GM13976 (cell line): ENCODE measurements at places on chromosomes 16 and 17.

DNA sequence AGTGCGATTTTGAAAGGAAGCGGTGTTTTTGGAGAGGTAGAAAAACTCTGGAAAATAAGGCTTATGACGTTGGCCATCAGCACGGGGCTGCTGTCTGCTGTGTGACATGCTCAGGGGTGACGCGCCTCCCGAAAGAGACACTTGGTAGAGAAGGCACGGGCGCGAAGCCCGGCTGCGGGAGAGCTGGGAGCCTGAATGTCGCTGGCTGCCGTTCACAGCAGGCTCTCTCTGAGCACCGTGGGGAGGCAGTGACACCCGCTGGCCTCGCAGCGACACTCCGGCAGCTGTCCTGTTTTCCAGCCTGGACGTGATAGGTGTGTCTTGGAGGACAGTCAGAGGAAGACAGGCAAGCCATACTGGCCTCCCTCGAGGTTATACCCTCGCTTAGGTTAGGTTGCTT is 759.1 kb upstream of the RBFOX1 start:
- DNase-seq, result no peak

DNA sequence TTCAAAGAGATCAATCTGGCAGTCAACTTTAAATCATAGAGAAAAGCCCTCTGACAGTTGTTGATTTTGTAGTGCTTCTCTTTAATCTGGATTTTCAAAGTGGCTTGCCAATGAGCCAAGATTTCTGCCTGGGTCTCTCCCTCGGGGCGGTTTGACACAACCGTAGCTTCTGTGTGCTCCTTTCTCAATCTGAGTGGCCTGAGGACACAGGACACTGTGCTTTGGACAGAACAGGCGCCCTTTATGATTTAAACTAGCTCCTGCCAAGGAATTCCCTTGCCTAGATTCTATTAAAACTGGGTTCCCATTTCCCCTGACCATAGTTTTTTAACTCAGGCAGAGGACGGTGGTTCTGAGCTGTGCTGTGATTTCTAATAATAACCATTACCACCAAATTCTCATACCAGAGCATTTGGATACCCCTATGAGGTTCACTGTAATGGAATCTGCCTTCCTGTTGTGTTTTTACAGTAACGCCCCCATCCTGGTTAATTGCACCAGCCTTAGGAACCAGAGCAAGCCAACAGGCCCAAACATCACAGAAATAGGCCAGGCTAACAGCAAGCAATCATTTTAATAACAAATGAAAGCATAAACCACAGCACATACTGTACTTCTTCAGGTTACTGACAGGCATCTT is 4.0 kb downstream of the ZFHX3 start:
- DNase-seq, result no peak

GRCh38 chr16:67961551-67961957 is 6.9 kb downstream of the SLC12A4 start:
- DNase-seq, result no peak

DNA sequence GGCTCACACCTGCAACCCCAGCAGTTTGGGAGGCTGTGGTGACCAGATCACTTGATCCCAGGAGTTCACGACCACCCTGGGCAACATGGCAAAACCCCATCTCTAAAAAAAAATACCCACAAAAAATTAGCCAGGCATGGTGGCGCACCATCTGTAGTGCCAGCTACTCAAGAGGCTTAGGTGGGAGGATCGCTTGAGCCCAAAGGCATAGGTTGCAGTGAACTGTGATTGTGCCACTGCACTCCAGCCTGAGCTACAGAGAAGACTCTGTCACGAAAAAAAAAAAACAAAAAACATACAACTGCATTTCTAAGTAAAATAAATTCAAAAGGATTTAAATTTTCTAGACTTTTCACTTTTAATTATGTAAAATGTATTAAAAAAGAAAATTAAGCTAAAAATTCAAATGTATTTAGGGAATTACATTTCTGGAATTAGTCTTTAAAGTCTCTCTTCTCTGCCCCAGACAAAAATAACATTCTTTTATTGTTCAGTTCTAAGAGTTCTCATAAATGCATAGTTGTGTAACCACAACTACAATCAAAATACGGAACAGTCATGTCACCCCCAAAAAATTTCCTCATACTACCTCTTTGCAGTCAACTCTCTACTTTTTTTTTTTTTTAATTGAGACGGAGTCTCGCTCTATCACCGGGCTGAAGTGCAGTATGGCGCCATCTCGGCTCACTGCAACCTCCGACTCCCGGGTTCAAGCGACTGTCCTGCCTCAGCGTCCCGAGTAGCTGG is 14.1 kb downstream of the FAM222B start:
- DNase-seq, result no peak

- no peak for DNase-seq
Measured at GRCh38 chr17:78324391-78325075, 35.3 kb downstream of the SOCS3 start.

DNA sequence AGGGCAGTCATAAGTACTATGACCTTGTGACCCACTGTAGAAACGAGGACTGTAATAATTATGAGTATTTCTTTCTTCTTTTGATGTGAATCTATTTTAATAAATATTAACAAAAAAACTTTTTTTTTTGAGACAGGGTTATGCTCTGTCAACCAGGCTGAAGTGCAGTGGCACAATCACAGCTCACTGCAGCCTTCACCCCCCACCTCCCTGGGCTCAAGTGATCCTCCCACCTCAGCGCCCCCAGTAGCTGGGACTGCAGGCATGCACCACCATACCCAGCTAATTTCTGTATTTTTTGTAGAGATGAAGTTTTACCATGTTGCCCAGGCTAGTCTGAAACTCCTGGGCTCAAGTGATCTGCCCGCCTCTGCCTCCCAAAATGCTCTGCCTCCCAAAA is 32.6 kb downstream of the SCPEP1 start:
- DNase-seq, result no peak

GRCh38 chr17:69960755-69961154 is 114.3 kb upstream of the KCNJ16 start:
- no peak for DNase-seq

- no peak for DNase-seq
Measured at GRCh38 chr17:51751072-51751471, 407.4 kb downstream of the CA10 start.

GRCh38 chr17:1870592-1870991 is 40.8 kb downstream of the RPA1 start:
- DNase-seq, result peak; percentile 54

- no peak for DNase-seq
Measured at GRCh38 chr16:30644334-30644830, 6.4 kb upstream of the PRR14 start.

- DNase-seq, result peak; percentile 65
Measured at GRCh38 chr17:38572669-38573365, 32.9 kb downstream of the SRCIN1 start.

DNA sequence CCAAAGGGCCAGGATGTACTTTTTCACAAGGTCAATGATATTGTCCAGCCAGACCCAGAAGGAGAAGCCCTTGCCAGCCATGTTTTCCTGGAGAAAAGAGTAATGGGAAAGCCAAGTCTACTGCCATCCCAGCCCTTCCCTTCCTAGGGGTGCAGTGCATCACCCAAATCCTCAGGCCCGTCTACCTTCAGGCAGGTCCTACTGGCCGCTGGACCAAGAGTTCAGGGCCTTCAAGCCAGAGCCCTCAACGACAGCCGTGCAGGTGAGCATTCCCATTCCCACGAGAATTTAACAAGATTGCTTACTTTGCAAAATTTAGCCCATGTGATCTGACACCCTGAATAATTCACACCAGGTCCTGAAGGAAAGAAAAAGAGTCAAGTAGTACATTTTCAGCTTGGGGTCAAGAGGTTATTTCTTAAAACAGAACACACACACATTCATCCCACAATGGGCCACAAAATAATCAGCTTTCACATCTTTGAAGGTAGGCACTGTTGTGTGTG is 35.0 kb downstream of the STAT5A start:
- DNase-seq, result no peak

- DNase-seq, result peak; percentile 6
Measured at GRCh38 chr17:44323359-44324091, 1.1 kb downstream of the SLC25A39 start.

DNA sequence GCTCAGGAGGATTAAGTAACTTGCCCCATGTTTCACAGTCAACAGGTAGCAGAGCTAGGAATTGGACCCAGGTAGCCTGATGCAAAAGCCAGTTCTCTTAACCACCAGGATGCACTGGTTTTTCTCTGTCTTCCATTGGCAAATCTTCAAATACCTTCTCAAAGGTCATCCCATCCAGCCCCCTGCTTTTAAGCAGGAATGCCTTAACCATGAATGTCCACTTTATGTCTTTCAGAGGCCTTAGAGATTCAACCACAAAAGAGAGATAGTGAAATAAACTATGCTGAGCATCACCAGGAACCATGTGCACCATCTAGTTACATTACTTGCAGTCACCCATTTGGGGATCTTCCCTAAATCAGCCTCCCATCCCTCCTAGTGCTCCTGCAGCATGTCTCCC is 94.3 kb downstream of the C17orf67 start:
- DNase-seq, result no peak

- no peak for DNase-seq
Measured at GRCh38 chr16:80619824-80620223, 79.0 kb downstream of the DYNLRB2 start.

- DNase-seq, result no peak
Measured at GRCh38 chr16:6018848-6019489, 921.4 kb upstream of the EEF2KMT start.
